Stimulated activated CD8-positive, alpha-beta memory T cell treated with anti-CD3 and anti-CD28 coated beads, Interleukin-2, amount 100 ng/mL, for 48 hours (primary cell): ENCODE measurements at places on chromosomes 2 and 18.

DNA sequence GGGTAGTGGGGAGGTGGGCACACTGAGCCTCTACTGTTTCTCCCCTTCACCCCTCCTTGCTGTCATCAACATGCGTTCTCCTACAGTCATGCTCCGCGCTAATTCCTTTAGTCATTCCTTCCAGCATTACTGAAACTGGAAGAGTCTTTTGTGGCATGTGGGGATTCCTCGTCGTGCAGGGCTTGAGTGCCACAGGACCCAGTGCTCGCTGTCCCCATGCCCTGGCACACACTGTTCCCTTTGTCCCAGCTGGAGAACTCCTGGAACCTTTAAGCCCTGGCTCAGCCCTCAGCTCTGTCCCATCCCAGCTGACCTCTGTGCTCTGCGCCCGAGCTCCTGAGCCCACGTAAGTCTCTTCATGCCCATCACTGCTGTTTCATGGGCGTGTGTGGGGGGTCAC is 42.1 kb downstream of the ODC1 start:
- DNase-seq, result no peak

DNA sequence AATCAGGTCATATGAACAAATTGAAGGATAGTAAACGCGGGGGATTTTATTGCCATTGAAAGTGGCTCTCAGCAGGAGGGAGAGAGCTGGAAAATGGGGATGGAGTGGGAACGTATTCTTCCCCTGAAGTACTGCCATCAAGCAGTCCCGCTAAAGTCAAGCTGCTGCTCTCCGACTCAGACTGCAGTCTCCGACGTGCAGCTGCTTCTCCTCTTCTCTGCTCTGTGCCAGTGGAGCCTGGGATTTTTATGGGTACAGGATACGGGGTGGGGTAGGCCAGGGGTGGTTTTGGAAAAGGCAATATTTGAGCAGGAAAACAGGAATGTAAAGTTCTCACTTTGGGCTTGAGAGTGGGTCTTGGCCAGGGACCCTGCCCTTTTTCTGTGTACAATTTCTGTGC is 33.0 kb downstream of the KCTD18 start:
- DNase-seq, result no peak

- DNase-seq, result no peak
Observed at GRCh38 chr2:173898996-173899395, 66.2 kb downstream of the SP3 start.

DNA sequence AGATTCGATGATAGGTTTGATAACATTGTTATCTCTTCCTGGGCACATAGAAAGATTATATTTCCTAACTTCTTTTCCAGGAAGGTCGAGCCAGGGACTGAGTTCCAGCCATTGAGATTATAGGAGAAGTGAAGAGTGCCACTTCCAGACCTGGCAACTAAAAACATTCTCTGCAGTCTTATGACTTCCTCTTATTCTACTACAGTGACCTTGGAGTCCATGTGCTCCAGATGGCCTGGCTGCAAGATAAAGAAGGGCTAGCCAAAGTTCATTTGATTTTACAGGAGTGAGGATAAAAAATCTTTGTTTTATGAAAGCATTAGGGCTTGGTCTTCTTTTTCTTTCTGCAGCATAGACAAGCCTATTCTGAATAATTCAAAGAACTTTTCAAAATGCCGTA is 363.0 kb downstream of the FSIP2 start:
- DNase-seq, result no peak

GRCh38 chr2:236876642-236877041 is 209.0 kb upstream of the COPS8 start:
- DNase-seq, result no peak

GRCh38 chr2:197131558-197131855 is 179.1 kb downstream of the ANKRD44 start:
- no peak for DNase-seq

GRCh38 chr2:186636800-186637496 is 47.1 kb downstream of the ITGAV start:
- DNase-seq, result no peak

- no peak for DNase-seq
Observed at GRCh38 chr18:21451851-21452250, 148.7 kb downstream of the ESCO1 start.

- no peak for DNase-seq
Observed at GRCh38 chr2:2703762-2704427, 372.8 kb upstream of the MYT1L start.

GRCh38 chr2:417662-418061 is 129.8 kb upstream of the ALKAL2 start:
- no peak for DNase-seq

DNA sequence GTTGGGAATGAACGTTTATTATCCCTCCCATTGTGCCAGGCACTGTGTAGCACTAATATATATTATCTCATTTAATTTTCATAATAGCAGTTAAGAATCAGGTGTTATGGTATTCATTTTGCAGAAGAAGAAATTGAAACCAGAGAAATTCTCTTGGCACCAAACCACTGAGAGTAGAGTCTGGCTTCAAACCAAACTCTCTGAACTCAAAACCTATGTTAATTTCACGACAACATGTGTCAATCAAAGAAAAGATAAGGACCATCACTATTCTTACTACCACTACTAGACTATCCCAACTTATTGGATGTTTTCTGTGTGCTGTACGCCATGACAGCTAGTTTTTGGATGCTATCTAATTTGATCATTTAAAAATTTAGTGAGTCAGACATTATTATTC is 24.1 kb upstream of the ZEB2 start:
- DNase-seq, result no peak

GRCh38 chr2:23548143-23548769 is 163.3 kb downstream of the KLHL29 start:
- no peak for DNase-seq

GRCh38 chr2:233060501-233060979 is 398 bp downstream of the INPP5D start:
- no peak for DNase-seq

DNA sequence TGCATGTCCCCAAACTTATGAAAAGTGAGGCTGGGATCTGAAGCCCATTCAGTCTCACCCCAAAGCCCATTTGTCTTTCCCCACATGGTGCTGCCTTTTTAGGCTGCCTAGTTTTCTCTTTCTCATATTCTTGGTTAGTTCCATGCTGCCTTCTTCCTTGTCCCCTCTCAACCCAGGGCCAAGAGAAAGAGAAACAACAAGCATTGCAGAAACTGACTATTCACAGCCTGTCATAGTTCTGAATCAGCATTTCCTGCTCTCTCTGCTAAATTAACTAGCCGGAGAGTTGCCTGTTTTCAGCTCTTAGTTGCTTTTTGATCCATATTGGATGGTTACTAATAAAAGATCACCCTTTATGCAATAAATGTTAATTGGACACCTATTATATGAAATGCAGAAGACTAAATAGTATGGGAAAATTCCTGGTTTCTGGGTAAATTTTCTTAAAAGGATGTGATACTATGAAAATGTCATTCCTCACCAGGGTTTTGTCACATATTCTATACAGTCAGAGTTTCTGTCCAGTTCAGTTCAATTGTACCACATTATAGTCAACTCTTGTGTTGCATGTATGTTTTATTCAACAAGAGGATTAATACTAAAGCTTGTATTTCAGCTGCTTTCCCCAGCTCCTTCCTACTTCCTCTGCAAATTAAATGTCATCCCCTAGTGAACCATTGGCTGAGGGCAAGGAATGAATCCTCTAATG is 246.5 kb downstream of the GALR1 start:
- DNase-seq, result no peak

DNA sequence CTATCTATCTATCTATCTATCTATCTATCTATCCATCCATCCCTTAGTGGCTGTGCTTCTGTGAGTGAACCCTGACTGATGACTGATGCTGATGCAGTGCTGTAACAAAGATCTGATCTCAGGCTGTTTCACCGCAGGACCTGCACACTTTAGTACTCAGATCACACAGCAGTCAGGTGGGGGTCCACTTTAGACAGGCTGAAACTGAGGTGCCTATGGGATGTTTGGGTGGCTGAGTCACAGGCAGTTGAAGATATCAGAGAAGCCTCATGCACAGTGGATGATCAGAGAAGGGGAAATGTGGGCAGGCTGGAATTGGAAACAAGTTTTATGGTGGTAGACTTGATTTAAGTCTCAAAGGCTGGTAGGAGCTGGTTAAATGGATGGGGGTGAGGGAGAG is 156.4 kb downstream of the INSIG2 start:
- DNase-seq, result no peak

DNA sequence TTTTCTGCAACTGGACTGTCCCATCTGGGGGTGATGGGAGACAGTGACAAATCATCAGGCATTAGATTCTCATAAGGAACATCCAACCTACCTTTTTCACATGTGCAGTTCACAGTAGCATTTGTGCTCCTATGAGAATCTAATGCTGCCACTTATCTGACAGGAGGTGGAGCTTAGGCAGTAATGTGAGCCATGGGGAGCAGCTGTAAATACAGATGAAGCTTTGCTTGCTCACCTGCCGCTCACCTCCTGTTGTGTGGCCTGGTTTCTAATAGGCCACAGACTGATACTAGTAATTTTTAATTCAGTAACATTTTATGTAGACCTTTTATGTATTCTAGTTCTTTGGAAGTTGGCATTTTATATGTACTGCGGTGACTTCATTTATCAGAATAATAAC is 180.1 kb upstream of the SPOPL start:
- DNase-seq, result no peak

- peak; percentile 69 for DNase-seq
Observed at GRCh38 chr2:73175663-73176204, 26.6 kb upstream of the NOTO start.

DNA sequence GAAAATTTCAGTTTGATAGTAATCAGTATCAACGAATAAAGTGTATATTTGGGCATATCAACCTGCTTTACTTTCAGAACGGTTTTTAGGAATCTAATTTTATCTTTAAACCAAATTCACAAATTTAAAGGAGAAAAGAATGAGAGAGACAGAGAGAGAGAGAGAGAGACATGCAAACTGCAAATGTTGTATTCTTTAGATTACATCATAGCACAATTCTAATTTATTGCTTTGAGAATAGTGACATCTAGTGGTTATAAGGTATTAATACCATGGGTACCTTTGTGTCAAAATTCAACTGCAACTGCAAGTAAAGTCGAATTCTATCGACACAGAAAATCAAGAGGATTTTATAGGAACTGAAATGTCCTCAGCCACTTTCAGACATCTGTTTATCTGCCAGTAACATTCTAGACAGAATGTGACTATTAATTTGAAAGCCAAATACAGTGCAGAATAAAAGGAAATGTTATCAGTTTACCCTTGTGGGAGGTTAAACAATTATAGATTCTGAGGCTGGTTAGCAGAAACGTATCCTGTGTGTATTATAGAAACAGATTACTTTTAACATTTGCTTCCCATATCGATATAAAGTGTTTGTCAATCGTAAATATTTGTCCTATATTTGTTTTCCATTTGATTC is 529.8 kb upstream of the VRK2 start:
- DNase-seq, result no peak

DNA sequence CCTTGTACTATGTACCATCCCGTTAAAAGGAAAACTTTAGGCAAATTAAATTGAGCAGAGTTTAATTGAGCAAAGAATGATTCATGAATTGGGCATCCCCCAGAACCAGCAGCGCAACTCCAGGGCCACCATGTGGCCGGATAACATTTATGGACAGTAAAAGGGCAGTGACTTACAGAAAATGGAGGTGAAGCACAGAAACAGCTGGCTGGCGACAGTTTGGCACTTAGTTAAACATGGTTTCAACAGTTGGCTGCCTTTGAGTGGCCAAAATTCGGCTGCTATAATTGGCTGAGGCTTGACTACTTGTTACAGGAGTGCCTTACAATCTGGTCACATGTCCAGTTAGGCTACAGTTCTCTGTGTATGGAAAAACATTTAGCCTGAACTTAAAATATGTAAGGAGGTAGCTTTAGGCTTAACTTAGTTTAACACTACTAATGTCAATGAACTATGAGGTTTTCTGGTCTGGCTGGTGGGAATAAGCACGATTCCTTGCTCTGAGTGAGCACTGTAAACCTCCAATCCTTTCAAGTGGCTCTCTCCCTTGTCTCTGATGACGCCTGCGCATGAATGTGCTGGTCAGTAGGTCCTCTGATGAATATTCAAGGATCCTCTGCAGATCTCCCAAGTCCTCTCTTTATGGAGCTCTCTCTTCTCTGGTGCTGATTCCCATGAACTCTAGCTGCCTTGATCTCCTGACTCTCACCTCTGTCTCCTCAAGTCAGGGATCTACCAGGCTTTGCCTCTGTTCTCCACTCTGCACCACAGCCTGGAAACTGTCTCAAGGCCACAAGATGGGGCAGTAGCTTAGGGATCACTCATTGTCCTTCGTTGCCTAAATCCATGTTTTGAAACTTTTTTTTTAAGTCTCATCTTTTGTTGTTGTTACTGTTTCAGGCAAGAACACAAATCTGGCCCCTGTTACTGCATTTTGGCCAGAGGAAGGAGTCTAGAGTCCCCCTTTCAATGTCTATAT is 24.4 kb upstream of the RAB31 start:
- DNase-seq, result no peak

DNA sequence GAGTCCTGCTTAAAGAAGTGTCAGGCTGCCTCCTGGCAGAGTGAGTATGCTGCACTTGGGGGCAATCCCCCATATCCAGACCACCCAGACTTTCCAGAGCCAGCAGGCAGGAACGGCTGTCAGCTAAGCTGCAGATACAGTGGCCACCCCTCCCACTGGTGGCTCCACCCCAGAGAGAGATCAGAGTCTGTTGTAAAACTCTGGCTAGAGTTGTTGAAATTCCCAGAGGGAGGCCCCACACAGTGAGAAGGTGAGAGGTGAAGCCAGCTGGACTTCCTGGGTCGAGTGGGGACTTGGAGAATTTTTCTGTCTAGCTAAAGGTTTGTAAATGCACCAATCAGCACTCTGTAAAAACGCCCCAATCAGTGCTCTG is 533.8 kb upstream of the ACVR2A start:
- no peak for DNase-seq

DNA sequence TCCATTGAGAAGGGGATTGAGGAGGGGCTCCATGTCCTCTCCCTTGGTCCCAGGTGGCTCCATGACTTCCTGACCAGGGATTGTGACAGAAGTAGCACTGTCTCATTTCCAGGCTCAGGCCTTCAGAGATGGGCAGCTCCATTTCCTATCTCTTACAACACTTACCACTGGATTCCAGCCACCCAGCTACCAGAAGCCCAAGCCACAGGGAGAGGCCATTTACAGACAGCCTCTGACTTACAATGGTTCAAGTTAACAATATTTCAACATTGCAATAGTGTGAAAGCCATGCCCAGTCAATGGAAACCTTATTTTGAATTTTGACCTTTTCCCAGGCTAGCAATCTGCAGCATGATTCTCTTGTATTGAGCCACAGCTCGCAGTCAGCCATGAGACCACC is 164.9 kb upstream of the AGAP1 start:
- DNase-seq, result no peak
